ENCODE measurements at places on chromosomes 1 and 21.

GRCh38 chr1:169143346-169143745 is 36.9 kb downstream of the ATP1B1 start:
- no peak overlapping the region for H3K4me3 ChIP-seq
- H3K27ac ChIP-seq: no peak overlapping the region
- H3K27me3 ChIP-seq: no peaks in the 10 kb centered on the region
- H3K36me3 ChIP-seq: no peaks in the 10 kb centered on the region
- DNase-seq: no peak

DNA sequence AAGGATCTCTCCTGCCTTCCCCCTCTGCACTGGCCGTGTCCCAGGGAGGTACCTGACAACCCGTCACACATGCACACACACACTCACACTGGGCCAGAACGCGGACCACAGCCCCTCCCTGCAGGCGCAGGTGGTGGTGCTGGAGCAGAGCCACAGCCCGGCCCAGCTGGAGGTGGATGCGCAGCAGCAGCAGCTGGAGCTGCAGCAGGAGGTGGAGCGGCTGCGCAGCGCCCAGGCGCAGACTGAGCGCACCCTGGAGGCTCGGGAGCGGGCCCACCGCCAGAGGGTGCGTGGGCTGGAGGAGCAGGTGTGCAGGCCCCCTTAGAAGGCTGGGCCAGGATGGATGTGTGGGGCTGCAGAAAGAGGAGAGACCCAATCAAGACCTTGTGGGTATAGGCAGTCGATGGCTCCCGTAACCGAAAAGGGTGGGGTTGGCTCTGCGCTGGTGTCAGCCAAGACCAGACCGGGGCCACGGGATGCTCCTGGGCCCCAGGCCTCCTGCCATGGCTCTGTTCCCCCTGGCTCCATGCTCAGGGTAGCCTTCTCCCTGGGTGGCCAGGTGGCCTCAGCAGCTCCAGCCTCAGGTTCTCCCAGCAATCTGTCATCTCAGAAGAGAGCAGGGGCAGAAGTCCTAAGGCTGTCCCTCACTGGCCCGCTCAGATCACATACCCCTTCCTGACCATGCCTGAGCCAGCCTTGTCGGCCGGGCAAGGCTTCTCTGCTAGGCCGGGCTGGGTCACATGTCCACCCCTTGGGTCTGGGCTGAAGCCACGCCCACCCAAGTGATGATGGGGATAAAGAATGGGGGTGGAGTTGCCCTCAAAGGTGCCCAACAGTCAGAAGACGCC is 8.9 kb downstream of the MFAP2 start:
- H3K4me1 ChIP-seq: peaks cover 22% of the 10 kb centered on the region
- H3K36me3 ChIP-seq: peaks cover 13% of the 10 kb centered on the region
- H3K27me3 ChIP-seq: no peaks in the 10 kb centered on the region

GRCh38 chr1:39268906-39269305 is 64.4 kb downstream of the MACF1 start:
- H3K36me3 ChIP-seq: no peaks in the 10 kb centered on the region
- no peak for DNase-seq
- peaks cover 50% of the 10 kb centered on the region for H3K4me1 ChIP-seq
- peak overlapping the region; percentile 59 for H3K4me3 ChIP-seq

DNA sequence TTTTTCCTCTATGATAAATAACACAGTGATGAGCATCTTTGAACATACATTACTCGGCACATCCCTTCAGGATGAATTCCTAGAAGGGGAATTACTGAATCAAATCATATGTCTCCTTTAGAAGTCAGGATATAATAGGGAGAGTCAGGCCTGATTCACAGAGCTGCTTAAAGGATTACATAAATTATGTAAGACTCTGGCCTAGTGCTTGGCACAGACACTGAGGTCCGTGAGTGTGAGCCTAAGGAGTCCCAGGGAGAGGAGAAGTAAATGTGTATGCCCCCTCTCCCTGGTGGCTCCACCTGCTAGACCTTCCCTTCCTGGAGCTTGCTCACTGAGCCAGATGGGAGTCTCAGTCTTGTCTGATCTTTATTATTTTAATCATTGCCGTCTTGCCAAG is 8.6 kb upstream of the FOXE3 start:
- H3K27ac ChIP-seq: no peak overlapping the region
- no peak for DNase-seq
- H3K36me3 ChIP-seq: no peaks in the 10 kb centered on the region

Data from mesothelial cell of epicardium (in vitro differentiated cells).